ENCODE measurements at places on chromosomes 7 and 10.

DNA sequence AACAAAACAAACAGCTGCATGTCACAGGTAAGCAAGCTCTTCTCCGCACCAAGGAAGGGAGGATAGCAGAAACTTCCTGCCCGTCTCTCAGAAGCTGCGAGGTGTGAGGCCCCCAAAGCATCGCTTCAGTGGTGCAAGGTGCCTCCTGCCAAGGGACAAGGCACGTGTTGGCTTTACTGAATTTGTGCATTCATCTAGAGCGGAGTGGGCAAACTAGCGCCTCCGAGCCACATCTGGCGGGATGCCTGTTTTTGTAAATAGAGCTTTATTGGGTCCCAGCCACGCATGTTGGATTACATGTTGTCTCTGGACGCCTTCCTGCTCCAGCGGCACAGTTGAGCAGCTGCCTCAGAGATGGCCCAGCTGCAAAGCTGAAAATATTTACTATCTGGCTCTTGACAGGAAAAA lies 27.7 kb downstream of the PHYH start:
- DNase-seq = no peak

DNA sequence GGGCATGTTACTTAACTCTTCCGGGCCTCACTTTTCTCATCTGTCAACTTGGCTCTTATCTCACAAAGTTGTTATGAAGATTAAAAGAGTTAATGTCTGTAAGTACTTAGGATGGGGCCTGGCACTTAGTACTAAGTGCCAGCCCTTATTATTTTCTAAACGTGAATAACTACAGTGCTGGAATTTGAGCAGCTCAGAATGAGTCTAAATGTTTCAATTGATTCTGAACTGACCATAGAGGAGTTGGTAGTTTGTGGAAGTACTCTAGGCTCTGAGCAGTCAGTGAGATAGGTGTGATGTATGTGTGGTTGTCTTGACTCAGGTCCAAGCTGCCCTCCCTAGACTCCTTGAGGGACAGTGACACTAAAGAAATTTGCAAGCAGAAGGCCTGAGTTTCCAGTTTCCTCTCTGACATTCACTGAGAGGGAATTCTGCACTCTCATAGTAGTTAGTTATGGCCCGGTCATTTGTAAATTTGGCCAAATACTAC lies 18.5 kb upstream of the JAZF1 start:
- DNase-seq = no peak

- no peak for DNase-seq
Observed at GRCh38 chr7:7051206-7051877, 131.0 kb upstream of the C1GALT1 start.

- DNase-seq = no peak
Observed at GRCh38 chr7:117963264-117964197, 90.3 kb upstream of the CTTNBP2 start.

GRCh38 chr10:43885252-43885651 lies 236.6 kb upstream of the ZNF32 start:
- no peak for DNase-seq

DNA sequence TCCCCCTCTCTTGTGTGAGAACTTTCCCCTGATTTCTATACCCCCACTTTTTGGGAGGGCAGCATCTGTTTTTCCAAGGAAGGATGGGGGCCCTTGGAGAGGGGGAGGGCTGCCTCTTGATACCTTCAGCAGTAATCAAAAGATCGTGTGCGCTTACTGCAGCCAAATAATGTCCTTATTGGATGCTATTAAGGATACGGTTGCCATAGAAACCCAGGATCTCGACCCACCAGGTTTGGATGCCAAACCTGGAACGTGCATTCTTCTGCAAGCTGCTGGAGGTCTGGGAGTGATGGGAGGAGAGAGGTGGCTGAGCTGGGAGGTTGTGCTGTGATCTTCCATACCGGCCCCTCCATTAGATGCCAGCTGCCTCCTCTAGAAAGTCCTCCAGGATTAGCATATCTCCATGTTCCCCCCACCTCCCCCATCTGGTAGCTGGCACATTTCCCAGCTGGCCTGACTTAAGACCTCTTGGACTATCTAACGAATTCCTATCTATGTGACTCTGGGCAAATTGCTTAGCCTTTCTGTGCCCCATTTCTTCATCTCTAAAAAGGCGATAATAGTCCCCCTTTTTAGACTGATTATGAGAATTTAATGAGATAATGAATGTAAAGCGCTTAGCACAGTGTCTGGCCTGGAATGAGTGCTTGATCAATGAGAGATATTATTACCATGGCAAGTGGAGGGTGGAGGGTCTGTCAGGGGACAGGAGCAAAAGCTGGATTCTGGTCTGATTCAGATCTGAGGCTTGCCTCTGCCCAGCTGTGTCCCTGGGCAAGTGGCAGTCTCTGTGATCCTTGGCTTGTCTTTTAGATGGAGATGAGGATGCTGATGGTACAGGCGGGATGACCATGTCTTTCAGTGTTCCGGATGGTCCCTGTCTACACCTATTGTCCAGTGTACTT lies 78.5 kb upstream of the PCBD1 start:
- DNase-seq = no peak

- no peak for DNase-seq
Observed at GRCh38 chr7:94142281-94142680, 138.1 kb upstream of the BET1 start.

- DNase-seq = peak; percentile 12
Observed at GRCh38 chr7:116582806-116583444, 58.1 kb downstream of the CAV1 start.

DNA sequence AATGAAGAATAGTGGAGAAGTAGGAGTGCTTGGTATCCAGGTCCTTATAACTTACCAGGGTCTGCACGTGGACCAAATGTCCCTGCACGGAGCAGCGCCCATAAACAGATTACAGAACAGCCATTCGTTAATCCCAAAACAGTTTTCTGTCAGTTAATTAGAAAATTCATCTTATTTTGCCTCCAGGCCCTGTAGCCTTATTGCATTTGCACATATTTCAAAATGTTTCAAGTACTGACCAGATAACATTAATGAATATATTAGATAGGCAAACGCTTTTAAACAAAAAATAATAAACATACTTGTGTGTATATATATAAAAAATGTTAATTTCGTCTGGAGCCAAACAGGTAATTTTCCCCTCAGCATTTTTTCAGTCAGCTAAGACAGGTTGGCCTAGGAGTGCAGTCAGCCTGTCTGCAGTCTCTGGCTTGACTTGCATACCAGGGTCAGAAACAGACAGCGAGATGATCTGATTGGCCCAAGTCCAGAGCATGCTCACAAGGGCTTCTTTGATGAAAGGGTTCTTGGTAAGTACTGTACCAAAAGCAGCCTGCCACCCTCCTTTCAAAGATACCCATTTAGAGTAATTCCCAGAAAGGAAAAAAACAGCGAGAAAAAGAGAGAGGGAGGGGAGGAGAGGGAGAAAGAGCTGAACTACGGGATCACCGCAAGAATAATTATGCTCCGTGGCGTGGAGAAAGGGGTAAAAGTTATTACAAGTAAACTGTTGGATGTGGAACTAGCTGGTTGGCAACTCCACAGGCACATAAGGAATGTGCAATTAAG lies 194.4 kb upstream of the TCF7L2 start:
- no peak for DNase-seq

GRCh38 chr10:90642650-90643049 lies 215.2 kb downstream of the HTR7 start:
- no peak for DNase-seq

- DNase-seq = peak; percentile 45
Observed at GRCh38 chr10:68559841-68560185, 324 bp upstream of the TET1 start.

DNA sequence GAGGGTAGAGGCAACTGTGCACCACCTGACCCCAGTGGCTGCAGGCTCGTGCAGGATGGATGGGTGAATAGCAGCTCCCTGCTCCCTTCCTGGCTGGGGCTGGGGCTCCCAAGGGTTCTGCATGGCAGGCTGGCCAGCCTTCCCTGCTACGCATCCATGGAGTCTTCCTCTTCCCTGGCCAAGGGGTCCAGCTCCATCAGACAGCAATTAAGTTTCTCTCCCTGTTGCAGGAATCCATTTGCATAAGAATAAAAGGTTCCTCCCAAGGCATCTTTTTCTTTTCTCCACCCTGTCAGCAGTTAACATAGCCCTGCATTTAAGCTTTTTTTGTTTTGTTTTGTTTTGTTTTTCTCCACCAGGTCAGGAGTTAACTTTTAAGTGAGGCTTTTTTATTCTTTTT lies 10.0 kb upstream of the CPA2 start:
- no peak for DNase-seq

DNA sequence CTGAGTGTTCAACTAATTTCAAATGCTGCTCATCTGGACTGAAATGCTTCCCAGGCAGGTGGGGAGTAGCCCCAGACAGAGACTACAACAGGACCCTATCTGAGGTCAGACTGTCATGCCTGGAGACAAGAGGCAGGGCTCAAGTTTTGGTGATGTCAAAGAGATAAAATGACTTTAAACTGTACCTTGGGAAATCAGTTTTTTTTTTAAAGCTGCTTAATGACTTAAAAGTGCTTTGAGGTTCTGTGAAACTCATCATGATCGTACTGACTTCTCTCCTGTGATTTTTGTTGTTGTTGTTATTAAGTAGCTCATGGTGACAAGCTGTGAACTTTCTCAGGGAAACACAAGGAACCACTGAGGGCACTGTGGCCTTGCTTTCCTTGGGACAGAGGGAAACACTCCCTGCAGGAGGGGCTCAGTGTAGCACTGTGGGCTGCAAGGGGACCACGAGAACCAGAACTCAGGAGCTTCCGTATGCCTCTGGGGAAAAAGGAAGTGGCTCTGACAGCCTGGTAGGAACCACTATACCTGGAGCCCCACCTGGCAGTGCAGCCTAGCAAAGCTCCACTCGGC lies 9.5 kb downstream of the HIPK2 start:
- DNase-seq = no peak

DNA sequence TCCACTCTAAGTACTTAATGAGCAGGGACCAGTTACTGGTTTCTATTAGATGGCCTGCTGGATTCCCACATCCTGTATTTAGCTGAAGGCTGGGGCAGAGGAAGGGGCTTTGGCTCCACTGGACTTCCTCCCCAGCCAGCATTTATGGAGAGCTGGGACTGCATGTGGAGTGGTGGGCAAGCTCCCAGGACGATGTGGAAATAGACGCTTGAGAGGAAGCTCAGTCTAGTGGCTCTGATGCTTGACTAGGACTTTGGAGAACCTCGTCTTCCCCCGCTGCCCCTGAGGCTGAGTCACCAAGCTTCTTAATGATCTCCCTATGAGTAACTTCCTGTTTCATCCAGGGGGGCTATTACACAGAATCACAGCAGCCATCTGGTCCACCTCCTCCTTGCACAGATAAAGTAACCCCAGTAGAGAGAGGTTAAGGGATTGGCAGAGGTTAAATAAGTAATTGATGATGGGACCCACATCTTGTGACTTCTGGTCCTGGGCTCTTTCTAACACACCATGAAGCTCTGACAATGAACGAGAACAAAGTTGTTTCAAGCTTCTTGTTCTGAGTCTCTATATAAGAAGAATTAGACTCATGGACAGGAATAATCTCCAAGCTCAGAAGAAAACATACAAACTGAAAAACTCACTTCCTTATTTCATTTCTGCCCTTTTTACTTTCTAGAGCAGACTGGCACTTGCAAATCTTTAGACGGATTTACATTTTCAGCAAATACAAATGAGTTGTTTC lies 126.2 kb downstream of the PRPF18 start:
- DNase-seq = peak; percentile 40

DNA sequence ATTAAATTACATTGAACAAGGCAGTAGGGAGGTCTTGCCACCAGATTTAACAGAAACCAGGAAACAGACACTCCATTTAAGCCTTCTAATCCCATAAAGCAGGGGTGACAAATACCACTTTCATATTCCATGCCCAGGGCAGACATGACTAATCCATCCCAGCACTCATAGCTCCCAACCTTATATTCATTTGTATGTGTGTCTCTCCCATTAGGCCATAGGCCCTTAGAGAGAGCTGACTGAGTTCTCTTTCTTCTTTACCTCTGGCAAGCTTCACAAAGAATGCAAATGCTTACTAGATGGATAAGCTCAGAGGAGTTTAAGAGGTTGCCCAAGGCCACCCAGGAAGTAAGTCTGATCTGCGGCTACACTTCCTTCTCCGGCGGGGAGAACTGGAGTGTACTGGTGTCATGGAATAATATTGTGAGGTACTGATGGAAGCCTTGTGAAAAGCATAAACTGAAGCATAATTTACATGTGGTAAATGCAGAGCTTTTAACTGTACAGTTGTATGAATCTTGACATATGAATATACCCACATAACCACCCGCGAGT lies 239.7 kb upstream of the HABP2 start:
- DNase-seq = no peak

GRCh38 chr7:100374601-100375000 lies 1.3 kb downstream of the PILRA start:
- DNase-seq = no peak

DNA sequence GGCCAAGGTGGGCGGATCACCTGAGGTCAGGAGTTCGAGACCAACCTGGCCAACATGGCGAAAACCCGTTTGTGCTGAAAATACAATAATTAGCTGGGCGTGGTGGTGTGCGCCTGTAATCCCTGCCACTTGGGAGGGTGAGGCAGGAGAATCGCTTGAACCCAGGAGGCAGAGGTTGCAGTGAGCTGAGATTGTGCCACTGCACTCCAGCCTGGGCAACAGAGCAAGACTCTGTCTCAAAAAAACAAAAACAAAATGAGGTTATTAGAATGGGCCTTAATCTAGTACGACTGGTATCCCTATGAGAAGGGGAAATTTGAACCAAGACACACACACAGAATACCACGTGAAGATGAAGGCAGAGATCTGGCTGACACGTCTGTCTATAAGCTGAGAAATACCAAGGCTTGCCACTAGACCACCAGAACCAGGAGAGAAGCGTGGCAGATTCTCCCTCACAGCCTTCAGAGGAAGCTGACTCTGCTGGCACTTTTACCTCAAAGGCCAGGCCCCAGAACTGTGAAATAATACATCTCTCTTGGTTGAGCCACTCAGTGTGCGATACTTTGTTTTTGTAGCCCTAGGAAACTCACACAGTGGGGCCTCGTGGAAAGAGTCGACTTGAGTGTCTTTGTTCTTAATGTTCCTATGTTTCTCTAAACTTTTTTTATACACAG lies 59.6 kb downstream of the TMEM209 start:
- no peak for DNase-seq

DNA sequence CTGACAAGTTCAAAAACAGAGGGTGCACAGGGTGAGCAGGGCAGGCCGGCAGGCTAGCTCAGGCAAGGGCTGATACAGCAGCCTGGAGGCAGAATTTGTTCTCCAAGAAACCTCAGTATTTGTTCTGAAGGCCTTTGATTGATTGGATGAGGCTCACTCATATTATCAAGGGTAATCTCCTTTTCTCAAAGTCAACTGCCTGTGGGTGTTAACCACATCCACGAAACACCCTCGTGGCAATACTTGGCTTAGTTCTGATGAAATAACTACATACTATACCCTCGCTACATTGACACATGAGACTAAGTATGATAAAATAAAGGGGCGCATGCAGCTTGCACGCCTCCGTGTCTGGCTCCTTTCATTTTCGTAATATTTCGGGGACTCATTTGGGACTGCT lies 4.4 kb upstream of the PPP2R2D start:
- DNase-seq = peak; percentile 53

DNA sequence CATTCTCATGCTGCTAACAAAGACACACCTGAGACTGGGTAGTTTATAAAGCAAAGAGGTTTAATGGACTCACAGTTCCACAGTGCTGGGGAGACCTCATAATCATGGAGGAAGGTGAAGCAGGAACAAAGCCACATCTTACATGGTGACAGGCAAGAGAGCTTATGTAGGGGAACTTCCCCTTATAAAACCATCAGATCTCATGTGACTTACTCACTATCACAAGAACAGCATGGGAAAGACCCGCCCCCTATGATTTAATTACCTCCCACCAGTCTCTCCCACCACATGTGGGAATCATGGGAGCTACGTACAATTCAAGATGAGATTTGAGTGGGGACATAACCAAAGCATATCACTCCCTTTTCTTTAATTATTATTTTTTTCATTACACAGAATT lies 16.6 kb downstream of the COL28A1 start:
- DNase-seq = no peak

GRCh38 chr7:84720456-84721097 lies 466.3 kb downstream of the SEMA3D start:
- DNase-seq = no peak

Measured in activated CD4-positive, alpha-beta T cell treated with anti-CD3 and anti-CD28 coated beads for 36 hours (primary cell).